Stimulated activated CD4-positive, alpha-beta T cell treated with anti-CD3 and anti-CD28 coated beads, Interleukin-1b, Interleukin-23, amount 100 ng/mL, for 24 hours (primary cell): ENCODE measurements at places on chromosomes 3 and 15.

- DNase-seq, result no peak
Observed at GRCh38 chr3:134617608-134618477, 33.0 kb downstream of the KY start.

- DNase-seq, result no peak
Observed at GRCh38 chr3:46990573-46991374, 11.3 kb downstream of the NBEAL2 start.

GRCh38 chr3:14788644-14789043, 30.1 kb upstream of the FGD5 start:
- no peak for DNase-seq

DNA sequence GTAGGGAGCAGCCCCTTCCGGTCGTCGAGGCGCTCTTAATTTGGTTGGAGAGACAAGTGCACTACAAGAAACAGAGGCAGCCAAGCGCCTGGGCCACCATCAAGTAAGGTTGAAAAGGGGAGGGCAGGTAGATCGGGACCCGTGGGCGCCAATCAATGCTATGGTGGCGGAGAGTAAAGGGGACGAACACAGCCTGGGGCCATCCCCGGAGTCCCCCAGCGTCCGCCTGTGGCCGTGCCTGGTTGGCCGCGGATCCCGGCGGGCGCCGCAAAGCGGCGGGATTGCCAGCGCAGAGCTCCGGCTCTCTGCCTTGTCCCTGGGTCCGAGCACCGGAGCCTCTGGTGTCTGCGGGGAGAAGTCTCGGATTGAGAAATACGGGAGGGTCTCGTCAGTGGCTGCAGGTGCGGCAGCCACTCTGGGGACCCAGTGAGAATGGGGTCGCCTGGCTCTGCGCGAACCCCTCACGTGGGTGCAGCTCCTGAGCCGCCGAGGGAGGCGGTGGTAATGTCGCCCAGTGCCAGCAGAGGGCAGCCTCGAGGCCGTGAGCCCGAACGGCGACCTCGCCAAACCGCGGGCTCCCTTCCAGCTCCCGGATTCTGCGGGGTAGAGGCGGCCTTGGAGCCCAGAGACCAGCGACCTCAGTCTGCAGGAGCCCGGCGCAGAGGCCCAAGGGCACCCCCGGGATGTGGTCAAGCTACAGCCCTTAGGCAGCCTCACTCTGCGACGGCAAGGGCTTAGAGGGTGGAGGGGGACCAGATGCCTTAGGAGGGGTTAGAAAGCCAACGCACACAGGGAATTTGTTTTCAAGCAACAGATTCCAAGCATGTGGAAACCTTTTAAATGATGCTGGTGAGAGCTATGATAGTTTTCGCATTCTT, 10.8 kb downstream of the FOXL2 start:
- DNase-seq, result peak; percentile 64

DNA sequence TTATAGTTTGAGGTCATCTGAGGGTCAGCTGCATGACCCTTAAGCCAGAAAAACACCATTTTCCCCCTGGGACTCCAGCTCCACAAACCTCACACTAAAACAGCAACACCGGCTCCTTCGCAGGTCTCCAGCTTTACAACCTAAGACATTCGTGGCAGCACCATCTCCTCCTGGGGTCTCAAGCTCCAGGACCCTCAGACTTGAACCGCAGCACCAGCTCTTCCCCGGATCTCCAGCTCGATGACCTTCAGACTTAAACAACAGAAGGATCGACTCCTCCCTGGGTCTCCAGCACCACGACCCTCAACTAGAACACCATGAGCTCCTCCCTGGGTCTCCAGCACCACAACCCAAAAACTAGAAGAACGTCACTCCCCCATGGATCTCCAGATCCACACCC, 233.7 kb upstream of the CNTN6 start:
- DNase-seq, result no peak

DNA sequence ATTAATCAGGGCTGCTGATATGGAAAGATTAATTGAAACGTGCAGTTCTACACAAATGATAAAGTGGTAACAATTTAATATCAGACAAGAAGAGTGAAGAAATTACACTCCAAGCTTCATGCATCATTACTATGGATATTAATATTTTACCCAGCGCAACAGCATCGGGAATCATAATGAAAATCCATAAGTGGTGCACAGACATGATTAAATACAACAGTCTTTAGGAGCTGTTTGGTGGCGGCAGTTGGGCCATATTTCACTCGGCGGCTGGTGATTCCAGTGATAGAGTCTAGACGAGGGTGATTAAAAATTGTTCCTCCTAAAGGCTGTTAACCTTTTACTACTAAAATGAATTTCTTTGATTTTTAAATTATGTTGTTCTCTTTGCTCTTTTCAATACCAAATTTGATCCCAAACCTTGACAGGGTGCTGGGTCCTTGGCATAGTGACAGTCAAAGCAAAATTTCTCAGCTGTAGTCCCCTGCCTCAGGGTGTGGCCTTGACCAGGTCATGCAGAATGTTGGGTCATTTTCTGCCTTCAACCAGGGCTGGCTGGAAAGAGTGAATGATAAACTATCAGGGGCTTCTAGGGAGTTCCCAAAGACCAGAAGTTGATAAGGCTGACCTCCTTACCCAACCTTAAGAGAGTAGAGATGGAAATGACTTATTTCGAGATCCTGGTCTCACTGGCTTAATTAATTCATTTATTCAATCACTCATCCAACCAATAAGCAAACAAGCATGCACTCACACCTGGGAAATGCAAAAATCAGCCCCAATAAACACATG, 392.0 kb downstream of the IL20RB start:
- no peak for DNase-seq

GRCh38 chr3:66858656-66859381, 139.3 kb upstream of the KBTBD8 start:
- DNase-seq, result no peak

DNA sequence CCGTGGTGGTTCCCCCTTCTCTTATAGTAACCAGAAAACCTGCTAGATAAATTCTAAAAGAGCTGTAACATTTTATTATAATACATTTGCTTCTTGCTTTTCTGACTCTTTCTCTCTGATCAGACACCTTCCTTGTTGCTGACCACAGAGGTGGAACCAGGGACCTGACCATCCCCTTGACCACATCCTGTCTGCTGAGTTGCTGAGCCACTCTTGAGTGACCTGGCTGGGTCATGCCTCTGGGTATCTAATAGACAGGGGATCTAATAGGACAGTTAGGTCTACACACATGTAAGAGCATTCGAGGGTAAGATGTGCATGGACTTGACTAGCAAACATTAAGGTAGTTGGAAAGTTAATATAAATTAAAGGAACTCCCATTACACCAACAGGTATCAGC, 22.8 kb upstream of the TRIM59 start:
- no peak for DNase-seq

DNA sequence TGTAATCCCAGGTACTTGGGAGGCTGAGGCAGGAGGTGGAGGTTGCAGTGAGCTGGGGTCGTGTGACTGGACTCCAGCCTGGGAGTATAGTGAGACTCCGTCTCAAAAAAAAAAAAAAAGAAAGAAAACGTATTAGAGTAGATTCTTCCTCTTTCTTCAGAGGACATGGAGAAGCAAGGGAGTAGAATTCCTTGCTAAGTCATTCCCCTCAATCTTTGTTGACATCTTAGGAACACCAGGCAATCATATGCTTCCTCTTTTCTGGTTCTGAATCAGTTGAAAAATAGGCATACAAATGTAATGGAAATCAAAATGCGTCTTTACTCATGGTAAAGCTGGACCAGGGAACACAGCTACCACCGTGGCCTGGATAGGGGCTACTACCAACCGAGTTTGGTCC, 38.3 kb upstream of the ATOSA start:
- no peak for DNase-seq

DNA sequence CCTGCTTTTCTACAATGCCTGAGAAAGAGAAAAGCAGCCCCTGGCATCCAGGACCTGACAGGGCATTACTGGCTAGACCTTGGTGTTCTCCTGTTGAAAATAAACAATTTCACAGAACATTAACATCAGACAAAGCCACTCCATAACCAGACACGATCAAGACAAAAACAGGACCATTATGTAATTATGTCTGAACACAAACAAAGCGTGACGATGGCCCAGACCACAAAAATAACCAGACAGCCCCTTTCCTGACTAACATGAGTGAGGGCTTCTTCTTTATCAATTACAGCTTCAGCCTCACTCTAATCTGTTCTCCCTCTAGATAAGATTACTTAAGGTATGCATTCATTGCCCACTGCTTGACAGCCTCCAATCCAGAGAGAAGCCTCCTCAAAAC, 172.7 kb upstream of the LMCD1 start:
- DNase-seq, result no peak
